ENCODE measurements at places on chromosomes 1 and 21.

- peak; percentile 38 for DNase-seq
Observed at GRCh38 chr1:79353224-79353623, 346.7 kb upstream of the ADGRL4 start.

DNA sequence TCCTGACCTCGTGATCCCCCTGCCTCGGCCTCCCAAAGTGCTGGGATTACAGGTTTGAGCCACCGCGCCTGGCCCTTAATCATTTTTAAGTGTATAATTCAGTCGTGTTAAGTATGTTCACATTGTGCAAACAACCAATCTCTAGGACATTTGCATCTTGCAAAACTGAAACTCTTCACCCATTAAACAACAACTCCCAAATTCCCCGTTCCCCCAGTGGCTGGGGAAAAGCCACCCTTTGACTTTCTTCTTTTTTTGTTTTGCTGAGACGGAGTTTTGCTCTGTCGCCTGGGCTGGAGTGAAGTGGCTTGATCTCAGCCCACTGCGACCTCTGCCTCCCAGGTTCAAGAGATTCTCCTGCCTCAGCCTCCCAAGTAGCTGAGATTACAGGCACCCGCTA is 6.5 kb upstream of the THEMIS2 start:
- no peak for DNase-seq

DNA sequence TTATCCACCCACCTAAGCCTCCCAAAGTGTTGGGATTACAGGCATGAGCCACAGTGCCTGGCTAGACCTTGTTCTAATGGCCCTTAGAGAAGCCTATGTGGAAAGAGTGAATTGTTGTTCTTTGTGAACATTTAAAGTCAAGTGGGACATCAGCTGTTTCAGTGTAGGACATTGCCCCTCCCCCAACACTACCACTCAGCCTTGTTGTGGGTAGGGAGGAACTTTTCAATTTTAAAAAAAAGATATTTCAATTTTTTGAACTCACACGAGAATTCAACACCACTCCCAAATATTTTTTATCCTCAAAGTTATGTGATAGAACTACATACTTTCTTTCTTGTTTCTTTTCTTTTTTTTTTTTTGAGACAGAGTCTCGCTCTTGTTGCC is 36.7 kb upstream of the TMEM222 start:
- no peak for DNase-seq

GRCh38 chr21:16438761-16439160 is 709.0 kb downstream of the USP25 start:
- no peak for DNase-seq

- DNase-seq = peak; percentile 44
Observed at GRCh38 chr1:164617377-164618201, 58.6 kb downstream of the PBX1 start.

DNA sequence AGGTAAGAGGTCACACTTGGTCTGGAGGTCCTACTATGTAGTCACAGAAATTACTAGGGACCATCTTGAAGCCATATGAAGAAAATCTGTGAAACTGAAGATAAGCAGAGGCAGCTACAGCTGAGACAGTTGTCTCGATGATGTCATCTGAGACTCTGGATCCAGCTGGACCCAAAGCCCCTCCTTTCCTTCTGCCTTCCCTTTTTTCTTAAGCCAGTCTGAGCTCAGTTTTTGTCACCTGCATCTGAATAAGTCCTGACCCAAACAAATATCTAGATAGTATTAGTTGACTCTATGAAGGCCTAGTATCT is 143.3 kb downstream of the ETS2 start:
- no peak for DNase-seq
